ENCODE measurements at places on chromosomes 11 and 22. TPM values are rescaled to one million over a fixed set of nuclear protein-coding genes. Genes with fewer than 3 reads are reported as not detected.

DNA sequence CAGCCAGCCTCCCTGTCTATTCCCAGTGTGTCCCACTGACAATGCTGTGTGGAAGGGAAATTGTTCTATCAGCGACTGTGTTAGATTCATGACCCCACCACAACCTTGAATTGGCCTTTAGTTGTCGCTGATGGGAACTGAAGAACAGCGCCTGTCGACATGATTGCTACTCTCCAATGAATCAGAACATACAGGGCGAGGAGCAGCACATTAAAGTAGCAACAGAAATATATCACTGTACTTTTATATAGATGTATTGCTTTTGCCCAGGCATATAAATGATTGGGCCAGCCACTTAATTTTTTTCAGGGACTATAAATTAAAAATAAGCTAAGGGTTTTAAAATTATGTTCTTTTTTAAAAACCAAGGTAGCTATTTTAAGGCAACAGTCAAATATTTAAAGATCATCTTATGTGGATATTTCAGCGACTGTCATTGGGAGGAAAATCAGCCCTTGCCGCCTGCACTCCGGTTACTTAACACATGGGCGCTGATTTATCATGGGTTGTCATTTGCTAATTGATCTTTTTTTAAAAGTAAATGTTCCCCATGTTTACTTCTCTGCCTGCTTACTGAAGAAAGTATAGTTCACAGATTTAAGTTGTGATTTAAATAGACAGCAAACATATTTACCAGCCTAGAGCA is 42.1 kb downstream of the ARL14EP start:
- DNase-seq = no peak

OR8G5 gene
- total RNA-seq = not detected

DNA sequence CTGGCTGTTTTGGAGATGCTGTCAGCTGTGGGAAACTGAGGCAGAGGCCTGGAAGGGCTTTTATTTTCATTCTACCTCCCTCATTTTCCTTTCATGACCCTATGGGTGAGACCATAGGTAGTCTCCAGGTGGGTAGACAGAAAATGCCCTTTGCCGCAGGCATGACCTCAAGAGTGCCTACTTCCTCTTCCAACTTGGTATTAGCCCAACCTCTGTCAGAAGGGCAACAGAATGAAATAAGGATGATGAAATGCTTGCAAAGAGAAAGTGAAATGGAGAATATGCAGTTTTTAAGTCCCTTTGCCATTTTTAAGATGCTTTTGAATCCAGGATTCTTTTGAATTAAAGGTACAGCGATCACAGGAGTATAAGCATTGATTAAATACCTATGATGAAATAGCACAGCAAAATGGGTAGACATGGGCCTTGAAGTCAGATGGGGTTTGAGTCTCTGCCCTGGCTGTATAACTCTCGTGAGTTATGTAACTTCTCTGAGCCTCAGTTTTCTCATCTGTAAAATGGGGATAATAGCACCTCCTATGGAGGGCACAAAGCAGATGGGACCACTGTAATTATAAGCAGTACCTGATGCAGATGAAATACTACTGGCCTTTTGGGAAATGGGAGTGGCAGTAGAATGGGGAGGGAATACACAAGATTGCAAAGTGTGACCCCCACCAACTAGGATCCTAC is 3.7 kb downstream of the ASPHD2 start:
- DNase-seq = no peak

ACAD8 gene
- total RNA-seq = 33.9 TPM

DNA sequence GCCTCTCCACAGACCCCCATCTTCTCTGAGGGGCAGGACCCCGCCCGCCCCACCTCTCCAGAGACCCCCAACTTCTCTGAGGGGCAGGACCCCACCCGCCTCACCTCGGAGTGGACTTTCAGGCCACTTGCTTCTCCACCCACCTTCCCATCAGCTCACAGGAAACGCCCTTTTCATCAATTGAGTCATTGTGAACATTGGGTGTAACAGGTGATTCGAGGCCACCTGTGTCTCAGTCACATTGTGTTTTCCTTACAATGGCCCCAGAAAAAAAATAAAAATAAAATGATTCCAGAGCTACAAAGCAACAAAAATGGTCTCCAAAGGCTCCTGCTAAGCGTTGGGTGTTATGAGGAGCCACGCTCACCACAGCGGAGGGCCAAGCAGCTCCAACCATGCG is 36.0 kb downstream of the BRD1 start:
- no peak for DNase-seq

DNA sequence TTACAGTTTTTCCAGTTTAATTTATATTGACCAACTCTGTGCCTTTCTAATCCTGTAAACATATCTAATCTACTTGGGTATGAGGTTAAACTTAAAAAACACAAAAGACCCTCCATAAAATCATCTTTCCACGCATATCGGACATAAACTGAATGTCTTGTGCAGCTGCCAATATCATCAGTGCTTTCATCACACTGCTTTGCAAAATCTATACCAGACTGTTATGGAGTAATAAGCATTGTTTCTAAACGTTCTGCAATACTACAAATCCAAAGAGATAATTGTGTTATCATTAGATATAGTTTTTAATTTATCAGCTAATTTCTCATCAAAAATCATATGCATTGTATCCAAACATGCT is 36.1 kb upstream of the AMPD3 start:
- DNase-seq = no peak

GRCh38 chr11:117690484-117691217 is 106.4 kb downstream of the DSCAML1 start:
- no peak for DNase-seq

- DNase-seq = peak; percentile 62
Observed at GRCh38 chr11:75349521-75350116, 1.8 kb downstream of the ARRB1 start.

DNA sequence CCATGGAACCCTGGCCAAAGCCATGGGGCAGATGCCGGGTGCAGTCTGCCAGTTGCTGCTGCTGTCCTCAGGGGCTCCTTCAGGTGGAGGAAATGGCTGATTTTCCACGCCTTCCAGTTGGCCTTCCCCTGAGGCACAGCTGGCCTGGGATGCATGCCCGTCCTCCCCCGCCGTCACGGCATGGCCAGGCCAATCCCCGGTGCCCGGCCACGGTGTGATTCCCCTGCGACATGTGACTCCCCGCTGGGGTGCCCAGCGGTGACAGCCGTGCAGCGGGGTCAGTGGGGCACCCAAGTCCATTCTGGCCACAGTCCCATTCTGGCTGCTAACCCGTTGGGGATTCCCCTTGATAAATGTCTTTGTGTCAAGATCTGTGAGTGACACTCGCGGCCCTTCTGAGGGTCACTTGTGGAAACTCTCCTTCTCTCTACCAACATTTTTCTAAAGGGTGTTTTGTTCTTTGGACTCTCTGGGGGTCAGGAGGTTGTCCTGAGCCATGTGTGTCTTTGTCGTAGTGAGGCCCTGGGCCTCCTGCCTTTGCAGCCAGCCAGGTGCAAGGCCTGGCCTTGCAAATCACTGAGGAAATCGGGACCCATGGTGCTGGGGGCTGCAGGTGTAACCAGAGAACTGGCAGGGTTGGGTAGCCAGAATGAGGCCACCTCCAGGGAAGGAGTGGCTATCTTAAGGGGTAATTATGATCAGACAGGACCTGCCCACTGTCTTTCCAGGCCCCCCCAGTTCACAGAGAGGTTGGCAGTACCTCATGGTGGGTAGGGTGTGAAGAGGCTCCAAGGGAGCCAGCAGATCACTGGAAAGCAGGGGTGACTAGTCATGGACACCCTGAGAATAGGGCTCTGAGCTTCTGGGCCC is 37.1 kb downstream of the KCNQ1OT1 start:
- DNase-seq = no peak

GRCh38 chr11:6040874-6041273 is 10.3 kb upstream of the OR56A1 start:
- DNase-seq = no peak

GRCh38 chr22:32776397-32776796 is 25.1 kb upstream of the TIMP3 start:
- no peak for DNase-seq

- no peak for DNase-seq
Observed at GRCh38 chr11:69983571-69983877, 94.6 kb upstream of the ANO1 start.

GRCh38 chr11:17156283-17156682 is 51.5 kb downstream of the PIK3C2A start:
- DNase-seq = no peak

DNA sequence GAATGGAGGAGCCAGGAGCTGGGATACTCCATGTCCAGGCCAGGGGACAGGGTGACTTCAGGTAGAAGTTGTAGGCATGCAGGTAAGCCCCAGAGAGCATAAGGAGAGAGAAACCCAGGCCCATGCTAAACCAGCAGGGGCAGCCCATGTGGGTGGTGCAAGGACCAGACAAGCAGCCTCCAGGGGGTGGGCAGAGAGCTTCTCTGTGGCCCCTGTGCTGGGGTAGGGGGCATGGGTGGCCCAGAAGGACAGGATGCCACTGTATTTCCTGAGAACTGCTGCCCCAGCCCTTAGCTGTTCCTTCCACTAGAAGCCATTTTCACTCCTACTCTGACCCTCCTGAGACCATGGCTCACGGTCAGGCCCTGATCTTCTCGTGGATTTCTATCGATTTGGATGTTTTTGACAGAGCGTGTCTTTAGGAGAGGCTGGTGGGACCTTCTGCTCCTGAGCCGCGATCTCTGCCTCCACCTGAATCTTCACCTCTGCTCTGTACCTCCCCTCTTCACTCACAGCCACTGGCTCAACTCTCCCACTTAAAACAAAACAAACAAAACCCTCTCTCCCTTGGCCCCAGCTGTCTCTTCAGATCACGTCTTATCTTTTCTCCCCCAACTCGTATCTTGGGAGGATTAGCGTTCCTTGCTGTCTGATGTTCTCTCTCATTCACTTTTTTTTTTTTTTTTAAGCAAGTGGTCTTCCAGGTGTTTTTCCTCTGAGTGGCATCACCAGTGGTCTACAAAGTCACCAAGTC is 112.2 kb downstream of the NECTIN1 start:
- DNase-seq = no peak

KCNC1 gene
- total RNA-seq = 0.05 TPM

DNA sequence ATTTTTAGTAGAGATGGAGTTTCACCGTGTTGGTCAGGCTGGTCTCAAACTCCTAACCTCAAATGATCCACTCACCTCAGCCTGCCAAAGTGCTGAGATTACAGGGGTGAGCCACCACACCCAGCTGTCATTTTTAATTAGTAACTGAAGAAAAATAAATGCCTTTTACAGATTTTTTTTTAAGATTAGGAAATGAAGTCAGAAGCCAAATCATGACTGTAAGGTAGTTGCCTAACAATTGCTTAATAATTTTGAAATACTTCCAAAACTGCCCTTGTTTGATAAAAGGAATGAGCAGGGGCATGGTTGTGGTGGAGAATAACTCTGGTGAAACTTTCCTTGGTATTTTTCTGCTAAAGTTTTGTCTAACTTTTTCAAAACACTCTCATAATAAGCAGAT is 98.9 kb upstream of the SLC5A12 start:
- no peak for DNase-seq

DNA sequence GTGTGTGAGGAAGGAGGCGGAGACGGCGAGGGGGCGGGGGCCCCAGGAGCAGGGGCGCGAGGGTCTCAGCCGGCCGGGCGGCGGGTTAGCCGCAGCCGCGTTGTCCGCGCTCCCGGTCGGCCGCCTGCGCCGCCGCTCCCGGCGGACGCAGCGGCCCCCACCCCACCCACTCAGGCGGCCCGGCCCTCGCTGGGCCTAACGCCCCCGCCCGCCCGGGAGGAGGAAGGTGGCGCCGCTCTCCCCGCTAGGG is at the start of gene FCHSD2:
Gene FCHSD2, minus strand, starts transcription at position 191 of the 250 bp plus-strand sequence. CDS start 441 bp downstream, outside the sequence.
- no peak for DNase-seq

CSF2RB gene
- total RNA-seq = 1.7 TPM

TRIM49D2 gene
- total RNA-seq = not detected

DNA sequence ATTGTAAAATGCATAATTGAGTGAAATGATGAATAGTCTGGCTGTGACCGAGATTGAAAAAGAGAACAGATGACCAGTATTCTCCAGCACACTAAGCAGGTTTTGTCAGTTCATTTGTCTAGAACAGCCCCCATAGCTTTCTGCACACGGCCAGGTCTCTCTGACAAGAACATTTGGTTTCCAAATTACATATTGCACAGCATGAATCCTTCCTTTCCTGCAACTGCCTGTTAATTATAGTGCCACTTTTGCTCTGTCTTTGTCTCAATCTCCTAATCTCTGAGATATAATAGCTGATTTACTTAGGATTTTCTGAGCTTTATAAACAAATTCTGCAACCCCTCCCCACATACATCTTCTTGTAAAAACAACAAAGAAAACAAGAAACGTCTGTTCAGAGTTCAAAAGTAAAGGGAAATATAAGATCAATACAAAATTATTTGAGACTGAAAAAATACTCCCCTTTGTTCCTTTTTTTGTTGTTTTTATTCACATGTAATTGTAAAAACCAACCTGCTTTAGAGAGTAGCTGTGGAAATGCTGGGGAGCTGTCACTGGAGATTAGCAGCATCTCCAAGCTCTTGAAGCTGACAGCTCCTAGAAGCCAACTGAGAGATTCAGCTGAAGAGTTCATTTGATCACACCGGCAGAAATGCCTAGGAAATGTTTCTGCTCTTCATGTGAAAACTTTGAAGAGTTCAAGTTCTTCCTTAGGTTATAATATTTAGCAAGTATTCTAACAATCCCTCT is 998.1 kb downstream of the DLG2 start:
- DNase-seq = no peak

DNA sequence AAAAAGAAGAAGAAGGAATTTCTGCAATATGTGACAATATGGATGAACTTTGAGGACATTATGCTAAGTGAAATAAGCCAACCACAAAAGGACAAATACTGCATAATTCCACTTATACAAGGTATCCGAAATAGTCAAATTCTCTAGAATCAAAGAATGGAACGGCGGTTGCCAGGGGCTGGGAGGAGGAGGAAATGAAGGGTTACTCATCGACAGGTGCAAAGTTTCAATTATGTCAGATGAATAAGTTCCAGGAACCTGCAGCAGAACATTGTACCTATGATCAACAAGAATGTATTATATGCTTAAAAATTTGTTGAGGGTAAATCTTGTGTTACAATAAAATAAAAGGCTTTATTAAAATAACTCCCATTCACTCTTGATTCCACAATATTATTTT is 49.0 kb downstream of the SC5D start:
- no peak for DNase-seq

- no peak for DNase-seq
Observed at GRCh38 chr11:99535819-99536218, 515.1 kb downstream of the CNTN5 start.

PDE2A gene
- 11.4 TPM for total RNA-seq

DNA sequence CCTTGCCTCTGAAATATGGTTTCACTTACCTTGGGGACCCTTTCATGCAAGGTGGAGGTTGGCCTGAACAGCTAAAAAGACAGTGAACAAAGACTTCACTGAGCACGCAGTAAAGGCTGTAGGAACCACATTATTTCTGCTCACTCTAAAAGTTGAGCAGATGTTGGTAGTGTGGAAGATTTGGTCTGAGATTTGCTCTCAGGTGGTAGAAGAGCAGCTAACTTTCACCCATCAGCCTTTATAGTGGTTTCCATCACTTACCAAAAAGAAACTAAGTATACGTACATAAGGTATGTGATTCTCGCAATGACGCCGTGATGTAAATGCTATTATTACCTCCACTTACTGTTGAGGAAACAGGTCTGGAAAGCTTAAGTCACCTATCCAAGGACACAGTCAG is 47.3 kb downstream of the PRR5L start:
- no peak for DNase-seq

- peak; percentile 95 for DNase-seq
Observed at GRCh38 chr22:36454916-36455570, 26.4 kb downstream of the TXN2 start.

OR2AG1 gene
- total RNA-seq = not detected

TMEM86A gene
- 3.2 TPM for total RNA-seq

PDE3B gene
- total RNA-seq = 0.30 TPM

TMEM135 gene
- total RNA-seq = 26.6 TPM
